ENCODE measurements at places on chromosomes 6 and 20.

- DNase-seq: peak; percentile 91
Observed at GRCh38 chr6:163711615-163712565, 297.4 kb downstream of the QKI start.

- DNase-seq: no peak
Observed at GRCh38 chr20:10253780-10254179, 35.1 kb downstream of the SNAP25 start.

- DNase-seq: no peak
Observed at GRCh38 chr6:29502181-29502580, 14.4 kb upstream of the MAS1L start.

GRCh38 chr20:57408131-57408530, 16.9 kb downstream of the RBM38 start:
- no peak for DNase-seq

GRCh38 chr6:31351033-31351380, 6.0 kb downstream of the HLA-B start:
- no peak for DNase-seq

Data from inflammatory macrophage treated with lipopolysaccharide for 4 hours (primary cell).